ENCODE measurements at places on chromosomes 1 and 21.

- DNase-seq, result no peak
These were observed 59.8 kb downstream of the IL12RB2 start for GRCh38 chr1:67367370-67368045.

DNA sequence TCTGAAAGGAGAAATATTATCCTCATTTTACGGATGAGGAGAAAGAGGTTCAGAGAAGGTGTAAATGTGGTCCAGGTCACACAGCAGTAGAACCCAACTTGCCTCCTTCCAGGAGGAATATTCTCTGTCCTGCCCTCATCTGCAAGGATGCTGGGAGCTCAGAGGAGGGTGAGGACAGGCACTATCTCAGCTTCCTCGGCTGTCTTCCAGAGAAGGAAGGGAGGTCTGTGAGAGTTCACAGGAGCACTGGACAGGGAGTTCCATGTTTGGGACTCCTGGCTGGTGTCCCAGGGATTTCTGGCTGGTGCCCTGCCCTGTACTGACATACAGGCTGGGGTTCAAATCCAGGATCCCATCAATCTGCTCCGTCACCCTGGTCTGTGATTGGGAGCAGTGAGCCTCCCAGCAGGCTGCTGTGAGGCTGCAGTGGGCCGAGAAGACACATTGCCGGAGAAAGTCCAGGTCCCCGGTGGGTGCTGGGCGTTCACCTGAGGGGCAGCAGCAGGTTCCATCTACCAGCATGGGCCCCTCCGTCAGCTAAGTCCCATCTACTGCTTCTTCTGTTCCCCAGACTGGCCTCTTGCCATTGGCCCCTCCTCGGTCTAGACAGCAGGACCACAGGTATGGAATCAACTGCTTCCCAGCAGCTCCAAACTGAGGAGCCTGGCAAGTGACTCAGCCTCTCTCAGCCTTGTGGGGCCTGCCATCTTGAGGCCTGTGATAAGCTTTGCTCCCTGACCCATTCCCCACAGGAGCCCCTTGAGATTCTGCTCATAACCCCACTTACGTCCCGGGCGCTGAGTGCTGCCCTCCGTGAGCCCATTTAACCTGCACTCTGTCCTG lies 8.5 kb upstream of the BSND start:
- DNase-seq, result no peak

DNA sequence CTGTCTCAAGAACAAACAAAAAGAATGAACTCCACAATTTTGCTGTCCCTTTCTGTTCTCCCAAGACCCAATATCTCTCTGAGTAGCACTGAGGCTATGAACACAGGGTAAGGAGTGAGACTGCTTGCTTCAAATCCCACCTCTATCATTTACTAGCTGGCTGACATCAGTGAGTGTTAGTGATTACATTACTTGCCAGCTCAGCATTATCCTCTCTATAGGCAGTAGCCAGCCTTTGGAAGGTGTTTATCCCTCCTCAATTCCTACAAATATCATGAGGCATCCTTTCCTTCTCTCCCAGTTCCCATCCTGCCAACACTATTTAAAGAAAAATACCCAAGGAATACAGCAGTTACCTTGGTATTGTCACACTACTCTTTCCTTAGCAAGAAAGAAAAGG lies 3.0 kb downstream of the PIK3C2B start:
- no peak for DNase-seq

- peak; percentile 49 for DNase-seq
These were observed 47.8 kb downstream of the GADD45A start for GRCh38 chr1:67732750-67733151.

GRCh38 chr1:94843846-94844245 lies 23.7 kb downstream of the SLC44A3 start:
- DNase-seq, result peak; percentile 11

DNA sequence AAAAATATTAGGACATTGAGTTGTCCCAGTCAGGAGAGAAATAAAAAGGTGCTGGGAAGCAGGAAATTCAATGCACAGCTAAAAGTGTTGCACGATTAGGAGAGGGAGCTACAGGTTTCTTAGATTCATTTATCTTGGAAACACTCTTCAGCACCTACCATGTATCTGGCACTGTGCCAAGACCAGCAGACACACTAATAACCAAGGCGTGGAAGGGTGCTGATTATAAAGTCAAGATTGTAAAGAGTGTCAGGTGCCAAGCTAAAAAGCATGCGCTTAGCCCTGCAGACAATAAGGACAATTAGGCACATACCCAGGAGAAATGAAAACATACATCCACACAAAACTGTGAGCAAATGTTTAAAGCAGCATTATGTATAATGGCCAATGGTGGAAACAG lies 129.9 kb downstream of the DSCAM start:
- DNase-seq, result no peak

DNA sequence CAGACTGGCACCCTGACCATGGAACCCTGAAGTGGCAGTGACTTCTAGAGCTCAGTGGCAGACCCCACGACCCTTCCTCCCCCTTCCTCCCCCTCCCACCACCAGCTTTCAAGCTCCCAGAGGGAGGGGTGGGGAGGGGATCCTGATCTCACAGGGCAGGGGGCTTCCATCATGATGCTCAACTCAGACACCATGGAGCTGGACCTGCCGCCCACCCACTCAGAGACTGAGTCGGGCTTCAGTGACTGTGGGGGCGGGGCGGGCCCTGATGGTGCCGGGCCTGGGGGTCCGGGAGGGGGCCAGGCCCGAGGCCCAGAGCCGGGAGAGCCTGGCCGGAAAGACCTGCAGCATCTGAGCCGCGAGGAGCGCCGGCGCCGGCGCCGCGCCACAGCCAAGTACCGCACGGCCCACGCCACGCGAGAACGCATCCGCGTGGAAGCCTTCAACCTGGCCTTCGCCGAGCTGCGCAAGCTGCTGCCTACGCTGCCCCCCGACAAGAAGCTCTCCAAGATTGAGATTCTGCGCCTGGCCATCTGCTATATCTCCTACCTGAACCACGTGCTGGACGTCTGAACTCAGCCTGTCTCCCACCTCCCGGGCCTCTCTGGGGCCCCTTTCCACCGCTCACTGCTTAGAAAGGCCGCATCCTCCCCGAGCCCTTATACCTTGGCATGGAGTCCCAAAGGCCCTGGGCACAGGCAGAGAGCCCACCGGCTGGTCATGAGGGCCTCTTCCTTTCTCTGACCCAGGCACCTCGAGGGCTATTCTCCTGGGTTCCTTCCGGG lies 3.9 kb downstream of the NHLH1 start:
- no peak for DNase-seq

GRCh38 chr21:24716281-24716918 lies 890.9 kb downstream of the MRPL39 start:
- no peak for DNase-seq

GRCh38 chr21:32735524-32735923 lies 7.7 kb upstream of the SYNJ1 start:
- DNase-seq, result no peak

GRCh38 chr1:59692591-59692990 lies 122.2 kb upstream of the HOOK1 start:
- DNase-seq, result no peak

- no peak for DNase-seq
These were observed 85.3 kb upstream of the ARHGAP29 start for GRCh38 chr1:94322696-94323095.

DNA sequence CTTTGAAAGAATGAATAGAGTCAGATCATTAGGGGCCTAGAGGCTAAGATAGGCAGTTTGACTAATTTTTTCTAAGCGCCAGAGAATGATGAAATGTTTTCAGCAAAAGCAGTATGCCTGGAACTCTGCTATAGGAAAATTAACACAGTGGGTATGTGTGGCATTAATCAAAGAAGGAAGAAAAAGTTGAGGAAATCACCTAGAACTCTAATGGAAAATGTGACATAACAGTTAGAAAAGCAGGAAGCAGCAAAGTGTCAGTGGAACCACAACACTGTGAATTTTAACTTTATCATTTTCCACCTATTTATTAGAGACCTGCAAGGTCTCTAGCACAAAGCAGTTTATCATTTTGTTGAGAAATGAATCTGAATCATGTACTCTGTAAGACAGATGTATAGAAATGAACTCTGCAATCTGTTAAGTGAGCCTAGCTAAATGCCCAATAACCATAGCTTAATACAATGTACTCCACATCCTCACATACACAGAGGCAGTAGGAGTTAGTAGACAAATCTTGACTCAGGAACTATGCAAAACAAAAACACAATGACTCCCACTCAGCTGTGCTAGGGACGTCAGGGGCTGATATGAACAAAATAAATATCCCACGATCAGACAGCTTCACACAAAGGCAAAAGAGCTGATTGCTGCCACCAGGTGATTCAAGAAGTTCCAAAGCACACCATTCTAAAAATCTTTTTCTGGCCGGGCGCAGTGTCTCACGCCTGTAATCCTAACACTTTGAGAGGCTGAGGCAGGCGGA lies 500.7 kb upstream of the NFIA start:
- DNase-seq, result no peak

DNA sequence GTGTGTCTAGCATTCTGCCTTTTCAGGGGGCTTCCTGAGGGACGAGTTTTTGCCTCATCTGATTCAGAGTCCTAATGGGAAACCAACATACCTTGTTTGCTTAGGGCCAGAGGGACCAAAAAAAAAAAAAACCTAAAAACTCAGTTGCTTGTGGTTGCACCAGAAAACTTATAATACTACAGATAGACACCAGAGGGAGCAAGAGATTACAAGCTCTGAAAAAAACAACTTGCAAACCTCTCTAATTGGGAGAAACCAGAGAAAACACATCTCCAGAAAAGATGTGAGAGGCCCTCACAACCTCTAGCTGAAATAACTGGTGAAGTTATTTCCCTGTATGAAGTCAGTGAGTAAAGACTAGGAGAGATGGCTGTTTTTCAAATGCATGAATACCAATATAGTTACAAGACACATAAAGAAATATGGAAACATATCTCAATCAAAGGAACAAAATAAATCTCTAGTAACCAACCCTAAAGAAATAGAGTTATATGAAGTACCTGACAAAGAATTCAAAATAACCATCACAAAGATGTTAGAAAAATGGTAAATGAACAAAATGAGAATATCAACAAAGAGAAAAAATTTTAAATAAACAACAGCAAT lies 233.7 kb upstream of the NFIA start:
- no peak for DNase-seq

GRCh38 chr1:23978805-23979204 lies 1.3 kb downstream of the SRSF10 start:
- DNase-seq, result no peak

- DNase-seq, result no peak
These were observed 30.3 kb downstream of the PRDM2 start for GRCh38 chr1:13730291-13730690.

- no peak for DNase-seq
These were observed 35.9 kb upstream of the ATP1B1 start for GRCh38 chr1:169070547-169070946.

Data from pulmonary artery endothelial cell (primary cell).